ENCODE measurements at places on chromosomes 12 and 14. TPM values are rescaled to one million over a fixed set of nuclear protein-coding genes. Genes with fewer than 3 reads are reported as not detected.

DNA sequence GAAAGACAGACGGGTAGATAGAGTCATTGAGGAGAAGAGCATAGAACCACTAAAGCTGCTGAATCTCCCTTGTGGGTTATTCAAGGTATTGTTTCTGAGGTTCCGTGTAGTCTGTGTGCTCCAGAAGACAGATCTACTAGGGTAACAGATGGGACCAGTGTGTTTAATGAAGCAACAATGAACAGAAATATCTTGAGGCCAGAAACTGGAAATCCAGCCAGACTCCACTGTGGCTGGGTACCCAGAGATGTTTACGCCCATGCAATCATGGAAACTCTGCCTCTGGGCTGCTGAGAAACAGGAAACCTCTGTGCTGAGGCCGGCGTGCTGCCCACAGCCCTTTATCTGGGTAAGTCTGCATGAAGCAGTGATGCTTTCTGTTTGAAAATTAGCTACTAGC, 8.3 kb downstream of the PROX2 start:
- no peaks in the 10 kb centered on the region for H3K27me3 ChIP-seq
- H3K4me1 ChIP-seq: peaks cover 15% of the 10 kb centered on the region
- no peaks in the 10 kb centered on the region for H3K36me3 ChIP-seq
- peak; percentile 18 for DNase-seq

DNA sequence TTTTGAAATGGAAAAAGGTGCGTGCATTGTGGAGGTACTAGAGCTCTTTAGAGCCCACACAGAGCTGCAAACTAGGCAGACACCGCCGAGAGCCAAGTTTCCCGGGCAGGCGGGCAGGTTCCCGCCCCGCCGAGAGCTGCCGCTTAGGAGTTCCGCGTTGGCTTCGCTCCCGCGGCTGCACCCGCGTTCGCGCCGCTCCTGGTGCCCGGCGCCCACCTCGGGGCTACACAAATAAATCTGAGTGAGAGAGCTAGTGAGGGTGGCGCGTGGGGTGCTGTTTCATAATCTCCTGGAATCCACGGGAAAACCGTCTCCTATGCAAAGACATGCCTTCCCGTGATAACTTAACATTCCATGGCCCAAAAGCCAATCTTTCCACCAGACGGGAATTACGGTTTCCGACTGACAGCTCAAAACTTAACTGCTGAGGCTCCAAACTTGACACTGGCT, 645 bp downstream of the KITLG start:
- no peaks in the 10 kb centered on the region for H3K4me1 ChIP-seq
- DNase-seq: no peak

DNA sequence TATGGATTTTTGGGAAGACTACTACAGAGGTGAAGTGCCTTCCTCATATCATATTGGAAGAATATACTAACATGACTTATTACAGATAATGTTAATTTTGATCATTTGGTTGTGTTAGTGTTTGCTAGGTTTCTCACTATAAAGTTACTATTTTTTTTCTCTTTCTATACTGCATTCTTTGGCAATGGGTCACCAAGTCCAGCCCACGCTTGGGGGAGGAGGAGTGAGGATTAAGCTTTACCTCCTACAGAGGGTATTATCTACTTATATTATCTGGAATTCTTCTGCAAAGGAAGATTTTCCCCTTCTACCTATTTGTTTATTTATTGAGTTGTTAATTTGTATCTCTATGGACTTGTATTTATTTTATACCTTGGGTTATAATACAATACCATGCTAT, 31.5 kb downstream of the SCN8A start:
- H3K4me3 ChIP-seq: no peak overlapping the region
- no peaks in the 10 kb centered on the region for H3K27me3 ChIP-seq
- DNase-seq: no peak
- no peak overlapping the region for H3K27ac ChIP-seq

SLC25A47 gene
- not detected for total RNA-seq

- no peak overlapping the region for H3K4me3 ChIP-seq
- no peak overlapping the region for H3K27ac ChIP-seq
- H3K27me3 ChIP-seq: no peaks in the 10 kb centered on the region
- DNase-seq: no peak
- H3K4me1 ChIP-seq: no peaks in the 10 kb centered on the region
- H3K36me3 ChIP-seq: no peaks in the 10 kb centered on the region
Measured at GRCh38 chr12:93831374-93831773, 154.2 kb downstream of the CRADD start.

GRCh38 chr12:52226446-52226845, 6.6 kb upstream of the KRT7 start:
- H3K4me3 ChIP-seq: no peak overlapping the region
- no peaks in the 10 kb centered on the region for H3K4me1 ChIP-seq
- no peaks in the 10 kb centered on the region for H3K36me3 ChIP-seq
- H3K27ac ChIP-seq: no peak overlapping the region
- no peak for DNase-seq

GRCh38 chr14:103732868-103733620, 17.4 kb downstream of the ZFYVE21 start:
- no peaks in the 10 kb centered on the region for H3K27me3 ChIP-seq
- H3K4me1 ChIP-seq: no peaks in the 10 kb centered on the region
- H3K27ac ChIP-seq: no peak overlapping the region

DNA sequence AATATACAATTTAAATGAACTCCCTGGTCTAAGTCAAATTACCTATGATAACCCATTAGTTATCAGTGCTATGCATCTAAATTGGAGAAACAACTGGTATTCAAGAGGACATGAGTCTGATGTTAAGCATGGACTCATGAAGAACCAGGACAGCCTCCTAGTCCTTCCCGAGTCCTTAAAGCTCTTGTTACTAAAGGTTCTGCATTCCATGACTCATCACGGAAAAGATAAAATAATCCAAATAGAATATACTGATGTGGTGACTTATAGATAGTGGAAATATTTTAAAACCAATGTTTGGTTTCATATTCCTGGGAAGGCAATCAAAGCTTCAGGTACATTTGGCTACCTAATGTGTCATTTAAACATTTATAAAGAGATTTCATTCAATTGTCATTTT, 117.2 kb upstream of the PMCH start:
- H3K4me3 ChIP-seq: no peak overlapping the region
- H3K36me3 ChIP-seq: no peaks in the 10 kb centered on the region
- no peaks in the 10 kb centered on the region for H3K27me3 ChIP-seq
- H3K4me1 ChIP-seq: no peaks in the 10 kb centered on the region

OR5AU1 gene
- not detected for total RNA-seq

TAS2R19 gene
- 0.88 TPM for total RNA-seq

KRT3 gene
- not detected for total RNA-seq

DNA sequence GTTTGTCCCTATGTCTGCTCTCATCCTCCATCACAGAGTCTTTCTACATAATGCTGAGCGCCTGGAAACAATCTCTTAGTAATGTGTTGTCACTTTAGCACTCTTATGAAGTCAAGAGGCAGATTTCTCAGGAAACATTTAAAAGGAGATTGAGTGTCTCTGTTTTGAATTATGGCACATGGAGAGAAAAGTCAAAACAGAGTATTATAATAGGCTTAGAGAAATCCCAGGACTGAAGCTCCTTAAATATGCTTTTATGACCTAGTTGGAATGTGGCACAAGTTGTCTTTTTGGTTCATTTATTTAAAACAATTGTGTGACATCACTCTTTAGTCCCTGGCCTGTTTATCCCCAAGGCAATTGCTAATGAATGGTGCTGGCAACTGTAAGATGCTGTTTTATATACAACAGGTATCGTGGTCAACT, 117.8 kb upstream of the HIF1A start:
- H3K27ac ChIP-seq: no peak overlapping the region
- no peak for DNase-seq
- no peaks in the 10 kb centered on the region for H3K36me3 ChIP-seq
- H3K4me1 ChIP-seq: peaks cover 23% of the 10 kb centered on the region

All from CD8-positive, alpha-beta memory T cell (primary cell).